ENCODE measurements at places on chromosomes 7 and 10. TPM values are rescaled to one million over a fixed set of nuclear protein-coding genes. Genes with fewer than 3 reads are reported as not detected.

GRCh38 chr10:23095966-23096801 is 805 bp downstream of the MSRB2 start:
- DNase-seq: peak; percentile 28

GRCh38 chr7:112501801-112502503 is 21.2 kb downstream of the LSMEM1 start:
- DNase-seq: no peak

DNA sequence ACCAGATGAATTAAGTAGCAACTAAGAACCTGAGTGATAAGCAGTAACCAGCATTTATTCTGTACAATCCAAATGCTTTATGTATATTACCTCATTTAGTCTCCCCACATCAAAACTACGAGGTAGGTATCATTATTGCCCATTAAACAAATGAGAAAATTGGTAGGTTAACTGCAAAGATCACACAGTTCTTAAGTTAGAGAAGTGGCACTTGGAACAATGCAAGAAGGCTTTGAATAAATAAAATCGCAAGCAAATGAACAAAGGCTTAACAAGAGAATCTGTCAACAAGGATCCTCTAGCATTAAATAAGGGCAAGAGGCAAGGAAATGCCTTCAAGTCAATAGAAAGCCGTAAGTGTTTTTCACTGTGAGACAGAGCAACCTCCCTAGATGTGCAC is 70.2 kb downstream of the USP6NL start:
- DNase-seq: no peak

- DNase-seq: no peak
These were observed 91.9 kb upstream of the PRKCQ start for GRCh38 chr10:6671976-6672375.

DNA sequence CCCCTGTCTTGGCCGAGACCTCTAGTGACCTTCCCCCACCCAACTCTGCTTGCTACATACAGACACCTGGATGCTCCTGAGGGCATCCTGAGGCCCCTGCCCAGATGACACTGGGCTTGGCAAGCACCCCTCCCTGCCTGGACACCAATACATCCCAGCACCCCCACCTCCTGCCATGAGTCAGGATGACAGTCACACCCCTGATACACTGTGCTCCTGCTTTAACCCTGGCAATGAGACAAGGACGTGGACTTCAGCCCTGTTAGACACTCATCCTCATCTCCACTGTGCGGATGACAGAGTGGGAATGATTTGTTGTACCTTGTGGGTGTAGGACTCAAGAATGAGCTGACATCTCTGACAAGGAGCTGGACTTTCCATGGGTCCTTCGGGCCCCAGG is 186.3 kb upstream of the ADCY1 start:
- DNase-seq: no peak

DNA sequence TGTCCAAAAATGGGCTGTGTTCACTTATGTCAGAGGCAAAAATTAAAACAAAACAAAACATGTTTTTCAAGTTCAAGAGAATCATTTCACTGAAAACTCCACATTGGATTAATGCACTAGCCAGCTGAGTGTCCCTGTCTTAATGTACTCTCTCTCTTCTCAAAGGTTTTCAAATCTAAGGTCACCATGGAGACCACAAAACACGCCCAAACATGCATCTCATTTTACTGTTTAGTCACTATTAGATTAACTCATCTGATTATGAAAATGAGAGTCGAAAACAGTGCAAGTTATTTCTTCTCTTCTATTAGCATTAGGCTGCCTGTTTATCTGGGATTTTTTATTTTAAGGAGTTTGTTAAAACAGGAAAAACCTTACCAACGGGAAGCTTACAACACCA is 70.8 kb upstream of the ASAH2 start:
- no peak for DNase-seq

DNA sequence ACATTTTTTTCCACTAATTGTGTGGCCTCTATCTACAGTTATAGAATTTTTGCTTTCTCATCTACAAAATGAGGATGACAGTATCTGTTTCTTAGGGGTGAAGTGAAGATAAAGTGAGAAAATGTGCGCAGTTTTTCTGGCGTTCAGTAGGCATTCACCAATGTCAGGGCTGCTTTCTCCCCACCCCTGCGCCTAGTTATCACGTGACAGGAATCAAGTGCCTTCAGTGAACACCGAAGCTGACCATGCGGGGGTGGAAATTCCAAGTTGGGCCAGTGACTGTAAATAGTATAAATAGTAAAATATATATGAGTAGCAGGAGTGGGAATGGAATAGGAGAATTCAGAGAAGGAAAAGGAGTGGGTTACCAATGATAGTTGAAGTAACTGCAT is 77.4 kb downstream of the TAF3 start:
- no peak for DNase-seq

DNA sequence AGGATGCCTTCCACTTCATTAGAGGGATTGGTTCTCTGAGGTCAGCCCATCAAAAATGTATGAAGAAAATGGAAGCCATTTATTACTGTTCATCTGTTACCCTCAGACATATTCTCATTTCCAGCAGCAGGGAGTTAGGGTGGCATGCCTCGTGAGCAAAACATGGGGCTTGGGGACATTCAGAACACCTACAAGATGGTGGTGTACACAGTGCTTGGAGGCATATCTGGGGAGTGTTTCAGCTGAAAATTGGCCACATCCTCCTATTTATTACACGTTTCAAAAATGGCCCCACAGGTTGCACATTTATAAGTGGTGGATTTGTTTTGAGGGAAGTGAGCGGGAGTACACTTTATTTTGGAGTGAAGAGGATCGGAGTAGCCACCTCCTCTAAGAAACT is 93.4 kb downstream of the SPAG6 start:
- DNase-seq: no peak

- DNase-seq: no peak
These were observed 9.9 kb downstream of the LRRC4 start for GRCh38 chr7:128021366-128021765.

GRCh38 chr10:89360157-89360556 is 17.7 kb upstream of the IFIT1B start:
- DNase-seq: no peak

DNA sequence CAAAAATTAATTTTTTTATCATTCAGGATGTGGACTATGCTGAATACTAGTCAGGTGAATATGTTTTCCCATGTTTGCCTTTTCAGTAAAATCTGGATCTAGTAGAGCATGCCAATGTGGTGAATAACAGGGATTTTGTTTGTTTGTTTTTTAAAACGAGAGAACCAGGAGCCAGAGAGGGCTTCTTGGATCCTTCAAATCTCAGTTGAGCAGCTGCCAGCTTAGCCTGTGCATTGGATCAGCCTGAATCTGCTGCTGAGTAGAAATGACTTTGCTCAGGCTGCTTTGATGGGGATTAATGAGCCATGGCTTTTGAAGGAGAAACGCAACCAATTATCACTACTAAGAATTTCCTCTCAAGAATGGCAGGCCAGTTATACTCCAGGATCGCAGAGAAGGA is 493.8 kb downstream of the ARL4A start:
- DNase-seq: no peak

DNA sequence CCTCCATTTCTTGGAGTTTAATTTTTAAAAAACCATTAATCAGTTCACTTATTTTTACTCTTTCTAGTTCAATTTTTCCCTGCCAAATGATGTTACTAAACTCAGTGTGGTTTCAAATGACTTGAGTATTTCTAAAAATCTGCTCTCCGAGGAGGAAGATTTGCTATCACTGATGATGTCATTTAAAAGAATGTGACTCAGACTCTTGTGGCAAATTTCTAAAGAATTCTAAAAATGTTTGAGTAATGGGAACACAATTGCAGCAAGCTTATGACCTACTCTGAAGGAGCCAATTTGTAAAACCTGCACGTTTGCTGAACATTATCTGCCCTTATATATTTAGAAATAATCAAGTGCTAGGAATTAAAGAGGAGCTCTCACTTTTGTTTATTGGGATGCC is 88.6 kb downstream of the SPAG6 start:
- no peak for DNase-seq

DNA sequence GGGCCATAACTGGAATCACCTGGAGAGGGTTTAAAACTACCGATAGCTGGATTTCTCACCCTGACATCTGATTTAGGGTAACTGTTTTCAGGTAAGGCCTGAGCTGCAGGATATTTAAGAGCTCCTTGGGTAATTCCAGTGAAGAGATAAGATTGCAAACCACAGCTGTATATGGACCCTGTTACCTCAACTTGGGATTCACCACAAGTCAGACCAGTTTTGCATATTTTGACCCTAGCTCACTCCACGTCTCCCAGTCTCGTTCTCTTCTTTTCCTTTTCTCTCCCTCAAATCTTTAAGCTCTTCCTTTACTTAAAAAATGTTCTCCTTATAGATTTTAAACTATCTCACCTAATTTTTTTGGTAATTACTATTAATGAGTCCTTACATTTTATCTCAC is 264.4 kb downstream of the THSD7A start:
- DNase-seq: no peak

DNA sequence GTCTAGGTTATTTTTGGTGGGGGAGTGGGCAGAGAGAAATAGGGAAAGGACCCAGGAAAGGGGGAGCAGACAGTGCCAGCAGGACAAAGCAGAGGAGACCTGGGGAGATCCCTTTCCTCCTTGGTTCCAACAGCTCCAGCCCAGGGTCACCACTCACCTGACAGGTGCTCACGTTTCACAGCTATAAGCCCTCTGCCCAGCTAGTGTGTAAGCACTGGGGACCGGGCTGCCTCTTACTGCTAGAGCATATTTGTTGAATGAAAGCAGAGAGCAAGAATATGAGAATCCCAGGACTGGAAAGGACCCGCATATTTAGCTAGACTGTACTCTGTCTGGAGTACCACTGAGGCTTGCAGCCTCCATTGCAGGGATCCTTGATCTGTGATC is 6.7 kb downstream of the ZCCHC24 start:
- peak; percentile 16 for DNase-seq

- DNase-seq: no peak
These were observed 5.6 kb upstream of the SLF2 start for GRCh38 chr10:100907175-100907574.

GRCh38 chr7:171364-171904 is 20.9 kb upstream of the FAM20C start:
- no peak for DNase-seq

DNA sequence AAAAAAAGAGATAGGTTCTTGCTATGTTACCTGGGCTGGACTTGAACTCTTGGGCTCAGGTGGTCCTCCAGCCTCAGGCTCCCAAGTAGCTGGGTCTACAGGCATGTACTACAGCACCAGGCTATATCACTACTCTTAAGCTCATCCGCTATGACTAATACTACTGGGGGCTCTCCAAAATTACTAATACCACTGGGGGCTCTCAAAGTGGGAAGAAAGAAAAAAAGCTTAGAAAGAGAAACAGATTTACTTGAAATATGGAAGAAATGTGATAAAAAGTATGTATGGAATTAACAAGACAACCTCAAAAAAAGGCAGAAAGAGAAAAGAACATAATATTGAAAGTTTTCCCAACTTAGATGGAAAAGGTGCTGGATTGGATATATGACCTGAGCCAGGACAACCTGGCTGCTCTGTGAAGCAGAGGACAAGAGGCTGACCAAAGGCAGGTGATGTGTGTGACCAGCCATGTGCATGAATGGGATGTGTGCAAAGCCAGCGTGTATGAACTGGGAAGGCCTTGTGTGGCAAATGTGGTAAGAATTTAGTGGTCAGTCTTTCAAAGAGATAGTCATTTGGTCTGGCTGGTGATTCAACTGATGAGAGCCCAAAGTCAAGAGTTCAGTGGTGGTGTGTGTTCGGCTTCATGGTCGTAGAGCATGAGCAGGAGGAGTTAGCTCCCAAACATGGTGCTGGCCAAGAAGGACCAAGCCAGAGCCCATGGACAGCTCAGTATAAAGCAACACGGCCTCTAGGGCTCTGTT is 232.4 kb upstream of the KLF14 start:
- no peak for DNase-seq

DNA sequence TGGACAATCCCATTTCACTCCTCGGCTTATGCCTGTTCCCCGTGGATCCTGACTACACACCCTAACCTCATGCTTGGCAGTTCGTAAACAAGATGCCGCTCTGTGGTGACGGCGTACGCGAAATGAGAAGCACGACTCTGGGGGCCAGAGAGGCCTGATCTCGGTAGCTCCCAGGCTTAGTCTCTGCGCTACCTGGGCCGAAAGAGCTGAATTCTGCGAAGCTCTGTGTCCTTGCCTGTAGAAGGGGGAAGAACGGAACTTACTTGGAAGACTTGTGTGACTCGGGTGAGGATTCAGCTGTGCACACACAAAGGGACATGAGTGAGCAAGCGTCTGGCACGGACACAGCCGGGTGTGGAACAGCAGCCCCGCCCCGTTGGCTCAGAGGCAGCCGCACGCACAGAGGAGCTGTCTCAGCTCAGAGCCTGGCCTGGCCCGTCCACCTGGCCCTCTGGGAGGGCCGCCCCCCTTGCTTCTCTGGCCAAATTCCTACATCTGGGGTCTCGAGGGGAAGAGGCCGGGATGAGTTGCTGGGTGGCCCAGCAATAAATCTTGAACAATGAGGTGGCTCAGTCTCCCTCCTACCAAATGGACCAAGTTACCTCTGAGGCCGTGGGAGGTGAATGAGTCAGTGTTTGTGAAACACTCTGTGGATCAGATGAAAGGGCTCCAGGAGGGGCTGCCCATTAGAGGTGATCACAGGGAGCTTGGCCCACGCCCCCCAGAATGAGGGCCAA is 83.8 kb downstream of the PDGFA start:
- DNase-seq: no peak

- DNase-seq: no peak
These were observed 817.5 kb downstream of the NXPH1 start for GRCh38 chr7:9250876-9251275.

GRCh38 chr10:124906551-124907001 is 35.3 kb upstream of the ZRANB1 start:
- no peak for DNase-seq

DNA sequence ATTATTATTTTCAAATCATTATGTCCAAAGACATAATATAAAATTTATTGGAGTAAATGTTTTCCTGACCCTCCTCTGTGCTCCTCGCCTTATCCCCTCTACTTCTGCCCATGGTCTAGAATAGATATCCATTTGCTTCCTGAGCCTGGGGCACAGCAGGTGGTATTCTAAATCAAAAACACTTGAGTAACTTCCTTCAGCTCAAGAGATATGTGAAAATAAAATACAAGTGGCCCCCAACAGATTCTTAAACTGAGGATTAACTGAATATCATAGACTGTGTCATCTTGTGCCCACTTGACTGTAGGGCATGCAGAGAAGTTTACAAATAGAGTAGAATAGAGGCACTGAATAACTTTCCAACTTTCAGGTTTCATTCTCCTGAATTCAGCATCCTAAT is 59.1 kb downstream of the HGF start:
- no peak for DNase-seq

- DNase-seq: no peak
These were observed 212.7 kb upstream of the PHYHIPL start for GRCh38 chr10:58963723-58964124.

- DNase-seq: no peak
These were observed 214.5 kb downstream of the NSUN6 start for GRCh38 chr10:18436902-18437301.

GRCh38 chr7:657565-658119 is 68.9 kb upstream of the DNAAF5 start:
- DNase-seq: no peak

ZNF789 gene
- 11.5 TPM for total RNA-seq

TMEM178B gene
- total RNA-seq: 0.65 TPM

FAM221A gene
- 16.0 TPM for total RNA-seq

CYP2C8 gene
- not detected for total RNA-seq

CD36 gene
- 2,312 TPM for total RNA-seq

TPK1 gene
- total RNA-seq: 6.5 TPM

KAZALD1 gene
- 1.7 TPM for total RNA-seq

TMEM213 gene
- total RNA-seq: not detected

SLC4A2 gene
- 115 TPM for total RNA-seq

MSMB gene
- total RNA-seq: not detected

GIMAP4 gene
- 41.7 TPM for total RNA-seq
